AG10803 (cell line): ENCODE measurements at places on chromosomes 3 and 15.

GRCh38 chr3:780505-780904, 312.3 kb upstream of the CNTN6 start:
- no peak for DNase-seq

DNA sequence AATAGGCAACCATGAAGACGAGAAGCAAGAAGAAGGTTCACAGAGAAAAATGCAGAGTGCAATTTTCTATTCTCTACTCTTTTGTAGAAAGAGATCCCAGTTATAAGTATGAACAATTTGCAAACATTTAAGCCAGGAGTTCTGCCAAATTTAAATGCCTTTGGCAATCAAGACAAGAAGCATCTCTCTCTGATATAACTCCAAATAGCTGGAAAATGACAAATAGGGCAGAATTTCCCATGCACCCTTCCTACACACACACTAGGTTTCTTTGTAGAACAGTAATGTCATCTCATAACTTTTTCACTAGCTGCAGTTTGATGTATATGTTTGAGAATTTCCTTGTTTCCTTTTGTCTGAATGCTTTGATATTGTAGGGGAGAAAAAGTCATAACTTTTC, 333.5 kb upstream of the AZI2 start:
- peak; percentile 4 for DNase-seq

- DNase-seq, result no peak
Observed at GRCh38 chr3:126380011-126380768, 14.5 kb upstream of the CFAP100 start.

DNA sequence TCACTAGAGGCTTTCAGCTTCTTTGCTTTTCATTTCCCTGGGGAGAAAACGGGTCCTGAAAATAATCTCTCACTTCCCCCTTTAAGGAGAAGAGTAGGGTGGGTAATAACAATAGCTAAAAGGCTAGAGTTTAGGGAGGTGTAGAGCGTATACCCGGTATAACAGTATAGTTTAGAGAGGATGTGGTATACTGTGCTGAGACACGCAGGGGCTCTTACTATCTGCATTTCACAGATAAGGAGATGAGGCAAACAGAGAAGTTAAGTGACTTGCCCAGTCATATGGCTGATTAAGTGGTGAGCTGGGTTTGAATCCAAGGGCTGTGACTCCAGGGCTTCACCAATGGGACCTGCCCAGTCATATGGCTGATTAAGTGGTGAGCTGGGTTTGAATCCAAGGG, 15.0 kb upstream of the KCNMB3 start:
- DNase-seq, result no peak

GRCh38 chr3:170638988-170639387, 53.1 kb upstream of the SLC7A14 start:
- DNase-seq, result no peak

- no peak for DNase-seq
Observed at GRCh38 chr15:68583321-68583720, 4.5 kb downstream of the CORO2B start.

GRCh38 chr15:48089702-48090101, 31.1 kb upstream of the SLC24A5 start:
- no peak for DNase-seq

GRCh38 chr15:42032376-42033213, 11.8 kb upstream of the PLA2G4E start:
- no peak for DNase-seq

DNA sequence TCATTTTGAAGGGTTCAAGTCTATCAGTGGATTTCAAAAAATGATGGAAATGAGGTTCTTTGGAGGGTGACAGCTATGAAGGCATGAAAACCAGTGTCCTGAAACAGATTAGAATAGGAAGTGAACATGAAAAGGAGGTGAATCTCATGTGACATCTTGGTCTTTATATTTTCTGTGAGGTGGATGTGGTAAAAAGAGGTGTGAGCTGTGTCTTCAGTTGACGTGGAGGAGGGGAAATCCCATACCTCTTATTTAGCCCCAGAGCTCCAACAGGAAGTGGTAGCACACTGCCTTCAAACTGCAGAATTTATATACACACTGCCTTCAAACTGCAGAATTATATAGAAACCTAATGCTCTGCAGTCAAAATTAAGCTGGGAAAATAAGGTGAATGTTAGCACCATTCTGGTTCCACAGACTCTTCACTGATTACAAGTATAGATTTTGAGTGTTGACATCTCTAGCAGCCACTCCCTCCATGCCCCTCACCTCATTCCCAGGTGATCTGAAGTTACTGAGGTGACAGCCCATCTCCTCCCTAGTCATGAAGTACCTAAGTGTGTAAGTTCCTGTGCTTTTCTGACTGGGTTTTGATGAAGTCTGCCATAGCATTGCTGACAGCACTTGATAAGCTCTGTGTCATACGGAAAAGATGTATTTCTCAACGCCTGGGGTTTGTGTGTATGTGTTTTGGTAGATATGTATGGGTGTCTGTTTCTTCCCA, 2.7 kb downstream of the RAB8B start:
- DNase-seq, result no peak

GRCh38 chr3:12456441-12456840, 27.8 kb upstream of the TSEN2 start:
- DNase-seq, result no peak

- DNase-seq, result no peak
Observed at GRCh38 chr15:65094294-65094995, 17.9 kb downstream of the KBTBD13 start.

DNA sequence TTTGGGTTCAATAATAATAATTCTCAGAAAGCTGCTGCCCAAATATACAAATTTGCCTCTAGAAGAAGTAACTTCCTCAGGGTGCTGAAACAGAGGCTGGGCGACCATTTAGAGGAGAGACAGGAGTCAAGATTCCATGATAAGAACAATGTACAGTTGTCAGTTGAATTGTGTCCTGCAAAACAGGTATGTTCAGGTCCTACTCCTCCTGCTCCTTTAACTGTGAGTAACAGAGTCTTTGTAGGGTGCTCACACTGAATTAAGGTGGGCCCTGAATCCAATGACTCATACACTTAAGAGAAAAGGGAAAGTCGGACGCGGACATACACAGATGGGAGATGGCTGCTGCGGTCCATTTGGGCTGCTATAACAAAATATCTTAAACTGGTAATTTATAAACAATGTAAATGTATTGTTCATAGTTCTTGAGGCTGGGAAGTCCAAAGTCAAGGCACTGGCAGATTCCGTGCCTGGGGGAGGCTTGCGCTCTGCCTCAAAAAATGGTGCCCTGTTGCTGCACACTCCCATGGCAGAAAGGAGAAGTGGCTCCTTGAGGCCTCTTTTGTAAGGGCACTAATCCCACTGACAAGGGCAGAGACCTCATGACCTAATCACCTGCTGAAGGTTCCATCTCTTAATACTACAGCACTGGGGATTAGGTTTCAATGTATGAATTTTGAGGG, 55.1 kb downstream of the MB21D2 start:
- DNase-seq, result no peak

DNA sequence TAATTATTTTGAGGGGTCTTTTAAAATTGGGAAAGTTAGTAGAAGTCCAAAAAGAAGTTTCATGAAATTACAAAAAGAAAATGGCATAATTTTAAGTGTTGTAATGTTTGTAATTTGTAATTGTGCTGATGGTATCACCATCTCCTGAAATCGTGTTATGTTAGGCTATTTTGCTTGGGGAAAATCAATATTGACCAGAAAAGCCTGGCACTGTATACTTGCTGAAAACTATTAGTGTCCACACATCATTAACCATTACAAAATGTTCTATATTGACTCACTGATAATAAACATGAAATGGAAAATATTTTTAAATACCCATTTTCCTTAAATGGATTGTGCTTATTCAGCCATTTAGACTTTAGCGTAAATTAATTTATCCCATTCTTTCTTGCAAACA, 40.3 kb upstream of the ZBED2 start:
- no peak for DNase-seq

- no peak for DNase-seq
Observed at GRCh38 chr3:150210461-150211110, 197.5 kb upstream of the TSC22D2 start.

DNA sequence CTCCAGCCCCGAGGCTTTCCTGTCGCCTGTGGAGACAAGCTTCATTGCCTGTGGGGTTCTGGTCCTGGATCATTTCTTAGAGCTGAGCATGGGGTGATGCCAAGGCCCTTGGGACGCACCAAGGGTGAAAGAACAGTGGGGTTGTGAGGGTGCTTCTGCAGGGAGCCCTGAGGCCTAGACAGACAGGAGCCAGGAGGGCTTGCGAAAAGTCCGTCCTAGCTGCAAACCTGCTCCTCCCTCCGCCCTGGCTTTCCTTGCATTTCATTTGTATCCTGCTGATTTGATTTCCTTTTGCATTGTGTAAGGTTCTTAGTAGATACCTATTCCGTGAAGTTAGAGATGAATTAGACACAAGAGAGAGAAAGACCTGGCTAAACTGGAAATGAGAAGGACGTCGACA, 286.9 kb upstream of the C2CD4B start:
- DNase-seq, result no peak

DNA sequence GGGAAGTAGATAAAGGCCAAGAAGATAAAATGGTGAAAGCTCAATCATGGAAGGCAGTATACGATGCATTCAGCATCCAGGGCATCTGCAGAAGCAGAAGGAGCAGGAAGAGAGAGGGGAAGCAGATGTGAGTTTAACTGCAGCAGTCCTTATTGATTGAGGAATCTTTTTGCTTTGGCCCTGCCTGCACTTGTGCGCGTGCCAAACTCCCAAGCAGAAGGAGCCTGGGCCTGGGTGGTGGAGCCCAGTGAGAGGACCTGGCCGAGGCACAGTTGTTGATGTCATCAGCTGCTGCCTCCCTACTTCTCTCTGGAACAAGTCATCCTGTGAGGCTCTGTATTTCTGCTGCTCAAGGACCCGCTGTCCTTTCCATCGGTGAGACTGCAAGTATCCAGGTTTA, 65.5 kb upstream of the ROPN1 start:
- no peak for DNase-seq

DNA sequence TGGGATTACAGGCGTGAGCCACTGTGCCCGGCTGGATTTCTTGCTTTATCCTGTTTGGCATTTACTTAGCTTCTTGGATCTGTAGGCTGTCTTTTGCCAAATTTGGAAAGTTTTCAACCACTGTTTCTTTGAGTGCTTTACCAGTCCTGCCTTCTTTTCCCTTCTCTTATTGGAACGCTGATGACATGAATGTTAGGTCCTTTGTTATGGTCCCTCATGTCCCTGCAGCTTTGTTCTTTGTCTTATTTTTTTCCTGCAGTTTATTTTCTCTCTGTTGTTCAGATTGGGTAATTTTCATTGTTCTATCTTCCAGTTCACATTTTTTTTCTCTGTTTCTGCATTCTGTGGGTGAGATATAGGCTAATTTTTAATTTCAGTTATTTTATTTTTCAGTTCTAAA, 25.0 kb downstream of the SH3GL3 start:
- no peak for DNase-seq

DNA sequence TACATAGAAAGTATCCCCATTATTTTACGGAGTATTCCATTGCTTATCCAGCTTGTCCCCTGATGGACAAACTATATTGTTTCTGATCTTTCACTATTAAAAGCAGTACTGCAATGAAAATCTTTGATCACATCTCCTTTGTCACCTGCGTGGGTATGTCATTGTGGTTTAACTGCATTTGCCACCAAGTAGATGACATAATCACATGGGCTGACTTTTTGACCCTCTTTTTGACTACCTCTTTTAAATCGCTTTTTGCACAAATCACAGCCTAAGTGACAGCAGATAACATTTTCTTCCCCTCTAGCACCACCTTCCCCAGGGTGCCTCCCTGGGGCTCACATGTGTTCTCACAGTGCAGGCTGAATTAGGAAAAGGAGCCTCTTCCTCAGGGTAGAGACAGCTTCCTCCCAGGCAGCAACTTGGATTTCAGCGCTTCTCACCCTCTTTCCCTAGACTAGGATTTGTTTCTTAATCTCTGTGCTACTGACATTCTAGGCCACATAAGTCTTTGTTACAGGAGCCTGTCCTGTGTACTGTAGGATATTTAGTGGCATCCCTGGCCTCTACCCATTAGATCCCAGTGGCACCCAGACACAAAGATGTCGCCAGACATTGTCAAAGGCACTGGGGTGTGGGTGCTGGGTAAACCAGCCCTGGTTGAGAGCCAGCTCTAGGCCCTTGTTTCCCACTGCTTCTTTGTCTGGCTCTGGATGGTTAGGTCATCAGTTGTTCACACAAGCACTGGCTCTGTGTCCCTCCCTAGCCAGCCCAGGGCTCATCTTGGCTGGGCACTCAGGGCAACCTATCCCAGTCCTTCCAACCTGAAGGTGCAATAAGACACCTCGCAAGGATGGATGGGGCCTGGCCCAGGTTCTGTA, 1.3 kb upstream of the RBP1 start:
- DNase-seq, result no peak

GRCh38 chr15:68176601-68177000, 28.5 kb downstream of the CALML4 start:
- DNase-seq, result peak; percentile 59

GRCh38 chr3:176994393-176994792, 202.9 kb downstream of the TBL1XR1 start:
- no peak for DNase-seq
